Substantia nigra (tissue), 51 donors: ENCODE measurements at places on chromosomes 11 and 22.

- no peak for DNase-seq
Measured at GRCh38 chr11:14637868-14638409, 5.7 kb upstream of the PDE3B start.

GRCh38 chr11:111246956-111247355, 1.4 kb downstream of the POU2AF2 start:
- no peak for DNase-seq

- no peak for DNase-seq
Measured at GRCh38 chr11:2088284-2088683, 50.9 kb downstream of the IGF2 start.

GRCh38 chr11:63012430-63012829, 3.2 kb downstream of the SLC22A8 start:
- no peak for DNase-seq

DNA sequence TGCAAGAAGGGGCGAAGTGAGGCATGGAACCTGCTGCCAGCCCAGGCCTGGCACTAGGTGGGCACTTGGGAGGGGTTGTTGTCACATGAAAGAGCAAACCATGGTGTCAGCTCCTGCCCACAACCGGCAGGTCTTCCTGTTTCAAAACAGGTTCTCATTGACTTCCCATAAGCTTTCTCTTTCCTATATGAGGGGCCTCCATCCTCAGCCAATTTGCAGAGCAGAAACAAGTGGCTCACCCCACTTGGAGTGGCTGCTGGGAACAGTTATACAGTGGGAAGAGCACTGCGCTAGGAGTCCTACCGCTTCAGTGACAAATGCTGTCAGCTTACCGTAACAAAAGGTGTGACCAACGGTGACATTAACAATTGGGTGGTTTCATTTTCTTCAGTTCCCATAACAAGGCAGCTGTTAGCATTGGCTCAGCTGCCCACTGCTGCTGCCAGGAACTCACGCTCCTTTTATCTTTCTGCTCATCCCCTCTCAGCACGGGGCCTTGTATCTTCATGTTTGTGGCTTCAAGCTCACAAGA, 10.2 kb upstream of the SSTR3 start:
- DNase-seq, result no peak

GRCh38 chr22:30326255-30326705, 461 bp downstream of the TBC1D10A start:
- no peak for DNase-seq

DNA sequence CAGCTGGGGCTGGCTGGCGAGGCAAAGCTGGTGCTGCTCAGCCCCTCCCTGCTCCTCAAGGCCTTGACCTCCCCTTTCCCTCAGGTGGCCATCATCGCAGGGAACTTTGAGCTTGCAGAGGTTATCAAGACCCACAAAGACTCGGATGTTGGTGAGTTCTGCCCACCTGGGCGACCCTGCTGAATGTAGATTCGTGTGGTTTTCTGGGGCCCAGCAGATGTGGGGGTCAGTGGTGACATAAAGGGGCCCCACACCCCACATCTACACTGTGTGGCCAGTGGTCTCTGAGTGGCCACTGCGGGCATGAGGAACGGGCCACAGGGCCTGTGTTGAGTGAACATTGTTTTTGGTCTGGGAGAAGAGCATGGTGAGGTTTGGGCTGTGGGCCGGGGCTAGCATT, 11.9 kb downstream of the SHANK3 start:
- no peak for DNase-seq

GRCh38 chr11:32153747-32154146, 62.9 kb downstream of the RCN1 start:
- DNase-seq, result no peak

GRCh38 chr22:21919526-21920307, 32.9 kb downstream of the PPM1F start:
- no peak for DNase-seq

GRCh38 chr11:8775332-8775731, 92.7 kb downstream of the RPL27A start:
- DNase-seq, result no peak

DNA sequence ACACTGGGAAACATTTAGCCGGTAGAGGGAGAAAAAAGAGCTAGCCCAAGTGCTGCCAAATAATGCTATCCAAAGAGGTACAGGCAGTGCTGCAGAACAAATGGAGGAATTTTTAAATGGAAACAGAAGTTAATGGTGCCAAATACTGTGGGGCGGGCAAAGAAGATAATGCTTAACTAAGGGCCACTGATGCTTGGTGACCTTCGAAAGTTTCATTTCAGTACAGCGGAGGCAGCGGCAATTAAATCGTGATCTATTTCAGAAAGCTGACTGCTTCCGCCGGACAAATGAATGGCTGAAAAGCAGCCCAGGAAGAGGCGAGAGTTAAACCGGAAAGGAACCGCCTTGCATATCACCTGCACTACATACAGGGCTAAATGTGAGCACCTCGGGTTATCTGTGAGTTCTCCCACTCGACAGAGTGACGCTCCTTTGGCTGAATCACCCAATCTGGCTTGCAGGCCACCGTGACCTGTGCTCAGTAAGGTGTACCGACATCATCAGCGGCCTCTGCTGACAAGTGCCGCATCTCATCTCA, 42.1 kb downstream of the CADM1 start:
- DNase-seq, result no peak

GRCh38 chr11:6825231-6825744, 20.2 kb upstream of the OR10A5 start:
- no peak for DNase-seq

GRCh38 chr11:5695580-5695979, 6.0 kb downstream of the TRIM22 start:
- no peak for DNase-seq

DNA sequence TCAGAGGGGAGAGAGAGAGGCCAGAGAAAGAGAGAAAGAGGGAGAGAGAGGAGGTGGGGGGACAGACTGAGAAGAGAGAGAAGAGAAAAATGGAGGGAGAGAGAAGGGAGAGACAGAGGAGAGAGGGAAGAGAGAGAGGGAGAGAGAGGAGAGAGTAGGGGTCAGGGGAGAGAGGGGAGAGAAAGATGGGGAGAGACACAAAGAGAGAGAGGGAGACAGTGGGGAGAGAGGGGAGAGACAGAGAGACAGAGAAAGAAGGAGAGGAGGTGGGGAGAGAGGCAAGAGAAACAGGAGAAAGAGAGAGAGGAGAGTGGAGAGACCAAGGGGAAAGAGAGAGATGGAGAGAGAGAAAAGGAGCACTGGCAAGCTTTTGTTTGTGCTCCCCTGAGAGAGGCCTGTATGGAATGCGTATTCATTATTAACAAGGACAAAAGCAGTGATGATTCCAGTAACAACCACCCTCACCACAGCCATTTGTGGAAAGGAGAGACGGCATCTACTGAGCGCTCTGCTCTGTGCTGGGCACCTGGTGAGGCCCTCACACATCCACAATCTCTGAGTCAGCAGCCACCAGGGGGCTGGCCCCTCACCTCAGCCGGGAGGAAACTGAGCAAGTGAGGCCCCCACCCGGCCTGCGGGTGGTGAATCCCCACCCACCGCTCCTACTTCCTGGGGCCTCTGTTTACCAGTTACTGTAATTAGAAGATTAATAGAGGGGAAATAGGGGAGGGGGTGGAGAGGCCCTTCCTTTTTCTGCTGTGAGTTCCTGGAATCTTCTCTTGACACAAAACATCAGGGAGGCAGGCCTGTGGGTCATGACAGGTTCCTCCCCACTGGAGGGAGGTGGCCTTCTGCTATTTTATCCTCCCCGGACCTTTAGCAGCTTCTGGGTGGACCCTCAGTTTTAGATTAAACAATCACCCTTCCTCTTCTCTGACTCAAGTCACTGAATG, 14.6 kb upstream of the MIAT start:
- no peak for DNase-seq

DNA sequence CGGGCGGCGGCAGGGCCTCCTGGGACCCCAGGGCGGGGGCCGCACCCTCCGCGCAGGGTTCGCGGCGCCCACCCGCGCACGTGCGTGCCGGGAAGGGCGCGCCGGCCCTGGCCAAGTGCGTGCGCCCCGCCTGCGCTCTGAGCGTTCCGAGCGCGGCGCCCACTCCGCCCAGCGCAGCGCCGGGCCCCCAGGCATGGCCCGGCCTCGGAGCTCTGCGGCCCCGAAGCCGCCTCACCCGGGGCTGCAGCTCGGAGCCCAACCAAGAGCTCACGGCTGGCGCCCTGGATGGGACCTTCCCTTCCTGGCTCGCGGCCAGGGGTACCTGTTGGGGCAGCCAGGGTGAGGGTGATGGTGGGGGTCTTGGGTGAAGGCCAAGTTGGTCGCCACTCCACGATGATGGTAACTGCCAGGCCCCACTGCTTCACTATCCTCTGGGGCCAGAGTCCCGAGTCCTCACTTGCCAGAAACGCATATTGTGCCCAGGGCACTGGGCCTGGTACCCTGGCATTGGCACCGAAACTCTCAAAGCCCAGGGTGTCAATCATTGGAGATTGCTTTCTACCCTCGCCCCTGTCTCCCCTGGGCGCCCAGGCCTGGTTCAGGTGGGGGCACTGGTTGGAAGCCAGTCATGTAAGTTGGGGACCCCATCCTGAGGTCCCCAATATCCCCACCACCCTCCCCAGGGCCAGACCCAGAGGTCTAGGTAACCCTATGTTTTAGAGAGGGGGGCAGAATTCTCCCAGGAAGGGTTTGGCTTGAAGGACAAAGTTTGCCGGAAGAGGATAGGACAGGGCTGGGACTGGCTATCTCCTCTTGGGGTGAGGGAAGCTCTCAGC, 882 bp downstream of the ANO1 start:
- DNase-seq, result no peak

- DNase-seq, result no peak
Measured at GRCh38 chr11:35588627-35589026, 29.6 kb upstream of the FJX1 start.

GRCh38 chr11:127443297-127443696, 442.7 kb upstream of the KIRREL3 start:
- no peak for DNase-seq

GRCh38 chr11:133947321-133947756, 9.4 kb downstream of the IGSF9B start:
- DNase-seq, result no peak

DNA sequence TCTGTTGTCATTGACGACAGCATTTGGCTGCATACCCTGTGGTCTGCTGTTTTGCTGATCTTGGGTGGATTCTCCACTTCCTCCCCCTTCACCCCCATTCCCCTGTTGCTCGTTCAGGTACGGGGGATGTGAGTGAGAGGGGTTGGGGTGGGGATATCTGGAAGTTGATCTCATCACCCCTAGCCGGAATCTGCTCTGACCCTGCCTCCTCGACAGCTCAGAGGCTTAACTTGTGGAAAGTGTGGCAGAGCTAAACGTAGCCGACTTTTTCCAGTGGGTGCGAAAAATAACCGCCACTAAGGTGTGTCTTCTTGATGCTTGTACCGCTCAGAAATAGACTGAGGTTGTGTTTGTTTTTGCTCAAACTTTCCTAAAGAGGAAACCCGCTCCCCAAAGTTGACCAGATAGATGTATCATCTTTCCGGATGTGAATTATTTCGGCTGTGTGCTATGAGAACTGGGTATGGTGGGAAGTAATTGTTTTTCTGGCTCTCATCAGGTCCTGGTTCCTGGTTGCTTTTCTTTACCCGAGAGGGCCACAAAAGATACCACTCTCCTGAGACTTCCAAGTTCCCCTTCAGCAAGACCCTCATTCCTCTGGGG, 6.6 kb downstream of the ZBTB16 start:
- DNase-seq, result no peak

GRCh38 chr11:76574406-76574805, 96.1 kb downstream of the LRRC32 start:
- DNase-seq, result no peak

DNA sequence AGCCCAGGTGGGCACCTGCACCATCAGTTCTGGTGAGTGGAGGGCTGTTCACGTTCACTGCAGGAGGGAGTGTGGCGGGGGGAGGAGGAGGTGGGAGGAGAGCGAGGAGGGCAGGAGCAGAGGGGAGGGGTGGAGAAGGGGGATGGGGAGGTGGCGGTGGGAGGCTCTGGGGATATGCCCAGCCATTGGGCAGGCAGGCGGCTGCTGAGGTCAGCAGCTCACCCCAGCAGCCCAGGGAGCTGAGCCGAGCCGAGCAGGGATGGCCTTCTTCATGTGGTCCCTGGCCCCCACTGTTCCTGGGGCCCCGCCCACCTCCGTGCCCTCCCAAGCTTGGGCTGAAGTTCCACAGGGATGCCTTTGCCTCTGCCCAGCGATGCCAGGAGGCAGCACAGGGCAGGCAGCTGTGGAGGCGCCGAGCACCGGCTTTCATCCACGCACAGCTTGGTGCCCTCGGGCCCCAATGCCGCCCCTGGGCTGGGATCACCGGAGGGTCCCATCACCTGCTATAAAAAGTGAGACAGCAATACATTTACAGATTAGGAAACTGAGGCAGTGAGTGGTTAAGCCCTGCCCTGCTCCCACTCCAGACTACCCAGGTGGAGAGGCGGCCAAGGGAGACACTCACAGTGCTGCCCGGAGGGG, 21.6 kb downstream of the RTN4R start:
- no peak for DNase-seq

- no peak for DNase-seq
Measured at GRCh38 chr11:1488575-1489180, 2.1 kb upstream of the MOB2 start.

DNA sequence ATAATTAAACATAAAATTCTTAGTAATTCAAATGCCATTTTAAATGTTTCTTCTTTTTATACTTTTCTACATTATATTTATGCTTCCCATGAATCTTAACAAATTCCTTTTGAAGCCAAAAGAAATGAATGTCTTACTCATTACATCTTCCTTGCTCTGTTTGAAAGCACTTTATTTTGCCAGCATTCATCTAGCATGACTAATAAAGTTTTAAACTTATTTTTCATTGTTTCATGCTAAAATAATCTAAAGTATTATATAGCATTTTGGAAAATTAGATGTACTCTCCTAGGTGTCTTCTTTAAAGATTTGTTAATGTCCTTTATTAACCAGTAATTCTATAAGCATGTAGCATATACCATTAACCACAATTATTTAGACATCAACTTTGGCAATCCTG, 9.7 kb upstream of the PIWIL4 start:
- no peak for DNase-seq

DNA sequence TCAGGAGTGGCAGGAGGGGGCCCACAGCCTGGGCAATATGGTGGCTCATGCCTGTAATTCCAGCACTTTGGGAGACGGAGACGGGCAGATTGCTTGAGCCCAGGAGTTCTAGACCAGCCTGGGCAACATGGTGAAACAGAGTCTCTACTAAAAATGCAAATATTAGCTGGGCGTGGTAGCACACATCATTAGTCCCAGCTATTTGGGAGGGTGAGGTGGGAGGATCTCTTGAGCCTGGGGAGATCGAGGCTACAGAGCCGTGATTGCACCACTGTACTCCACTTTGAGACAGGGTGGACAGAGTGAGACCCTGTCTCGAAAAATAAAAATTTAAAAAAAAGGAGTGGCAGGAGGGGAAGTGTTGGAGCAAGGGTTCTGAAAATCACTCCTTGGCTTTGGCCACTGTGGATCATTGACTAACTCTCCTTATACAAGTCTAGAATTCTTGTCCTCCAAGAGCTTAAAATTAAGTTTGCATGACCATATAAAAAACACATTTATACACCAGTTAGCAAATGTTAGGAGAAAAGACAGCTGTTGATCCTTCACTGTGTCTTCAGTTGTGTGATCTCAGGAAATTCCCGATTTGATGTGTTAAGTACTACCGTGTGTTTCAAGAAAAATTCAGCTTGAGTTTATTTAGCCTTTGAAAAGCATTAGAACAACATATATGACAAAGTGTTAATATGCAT, 2.3 kb upstream of the WEE1 start:
- DNase-seq, result no peak

GRCh38 chr11:40877256-40877655, 582.2 kb downstream of the LRRC4C start:
- no peak for DNase-seq

GRCh38 chr11:133860151-133860550, 14.8 kb upstream of the SPATA19 start:
- DNase-seq, result no peak

- no peak for DNase-seq
Measured at GRCh38 chr22:50201191-50202129, 649 bp downstream of the SELENOO start.

- no peak for DNase-seq
Measured at GRCh38 chr11:84581083-84581482, 1046.1 kb downstream of the DLG2 start.
